ENCODE measurements at places on chromosomes 6 and 20.

DNA sequence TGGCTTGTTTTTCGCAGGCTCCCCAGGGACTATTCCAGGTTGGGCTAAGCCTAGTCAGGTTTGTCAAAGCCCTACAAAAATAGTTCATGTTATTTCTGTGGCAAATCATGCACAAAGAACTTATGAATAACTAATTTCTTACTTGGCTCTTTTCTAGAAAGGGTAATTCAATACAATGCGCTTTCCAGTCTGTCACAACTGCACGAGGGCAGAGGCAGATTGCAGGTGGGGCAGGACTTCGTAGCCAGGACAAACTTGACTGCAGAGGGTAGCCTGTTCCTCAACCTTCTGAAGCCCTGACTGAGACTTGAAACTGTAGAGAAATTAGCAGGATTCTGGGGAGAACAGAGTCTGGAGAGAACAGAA is 253.5 kb downstream of the QKI start:
- DNase-seq: no peak

GRCh38 chr6:146895772-146896061 is 296.9 kb downstream of the ADGB start:
- DNase-seq: no peak

GRCh38 chr6:117174835-117175360 is 90.5 kb upstream of the VGLL2 start:
- DNase-seq: no peak

GRCh38 chr20:58894652-58895447 is 42.3 kb downstream of the GNAS start:
- DNase-seq: no peak

DNA sequence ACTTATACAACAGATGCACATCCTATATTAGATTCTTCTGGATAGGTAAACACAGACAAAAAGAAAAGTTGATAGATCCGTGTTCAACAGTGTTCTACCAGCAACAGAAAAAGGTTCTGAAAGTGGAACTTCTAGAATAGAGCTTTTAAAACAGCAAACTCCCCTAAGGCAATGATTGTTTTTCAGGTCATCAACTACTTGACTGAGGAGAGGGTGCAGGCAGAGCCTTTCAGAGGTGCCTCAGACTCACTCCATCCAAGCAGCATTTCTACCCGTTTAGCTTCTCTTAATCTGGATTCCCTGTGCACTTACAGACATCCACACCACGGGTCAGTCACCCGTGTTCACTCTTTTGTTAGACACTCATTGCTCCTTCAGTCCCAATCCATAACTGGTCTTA is 28.9 kb downstream of the FYN start:
- DNase-seq: no peak

- peak; percentile 50 for DNase-seq
Measured at GRCh38 chr6:14838133-14838583, 407.7 kb upstream of the JARID2 start.

GRCh38 chr20:478010-478948 is 15.9 kb upstream of the TBC1D20 start:
- no peak for DNase-seq

- DNase-seq: peak; percentile 64
Measured at GRCh38 chr6:132830334-132830751, 16.0 kb downstream of the RPS12 start.

- no peak for DNase-seq
Measured at GRCh38 chr6:26383624-26384417, 913 bp downstream of the BTN2A2 start.

- no peak for DNase-seq
Measured at GRCh38 chr20:1803061-1803931, 91.9 kb upstream of the SIRPA start.

DNA sequence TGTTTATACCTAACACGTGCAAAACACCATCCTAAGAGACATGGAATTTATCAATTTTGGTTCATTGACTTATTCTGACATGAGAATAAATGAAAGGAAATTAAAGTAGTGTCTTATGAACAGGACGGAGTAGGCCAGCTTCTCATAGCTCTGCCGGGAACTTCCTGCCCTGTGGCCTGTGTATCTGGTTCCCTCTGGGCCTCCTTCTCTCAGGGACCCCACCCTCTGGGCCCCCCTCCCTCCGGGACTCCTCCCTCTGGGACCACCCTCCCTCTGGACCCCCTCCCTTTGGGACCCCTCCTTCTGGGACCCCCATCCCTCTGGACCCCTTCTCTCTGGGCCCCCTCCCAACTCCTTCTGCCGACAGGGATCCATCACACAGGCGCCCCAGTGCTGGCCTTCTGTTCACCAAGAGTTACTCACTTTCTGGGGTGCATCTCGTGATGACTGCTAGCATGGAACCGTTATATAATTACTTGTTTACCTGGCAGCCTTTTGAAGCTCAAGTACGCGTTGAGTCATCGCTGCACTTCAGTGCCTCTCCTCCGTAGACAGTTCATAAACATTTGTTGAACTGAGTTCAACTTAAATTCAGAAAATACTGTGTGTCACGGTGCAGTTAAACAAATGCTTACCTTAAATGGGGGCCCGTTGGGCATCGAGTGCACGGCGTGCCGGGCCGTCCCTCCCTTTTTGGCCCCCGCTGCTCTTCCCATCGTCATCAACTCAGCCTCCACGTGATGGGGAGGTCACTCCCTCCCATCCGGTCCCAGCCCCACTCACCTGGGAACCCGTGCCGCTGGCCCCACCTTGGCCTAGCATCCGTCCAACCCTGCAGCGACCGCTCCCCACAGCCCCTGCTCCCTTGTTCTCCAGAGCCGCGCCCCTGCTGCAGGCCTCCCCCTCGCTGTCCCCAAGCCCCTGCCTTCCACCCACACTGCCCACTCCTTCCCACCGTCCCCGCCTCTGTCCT is 8.1 kb downstream of the CCR6 start:
- no peak for DNase-seq

GRCh38 chr20:3714092-3714491 is 1.7 kb upstream of the SIGLEC1 start:
- DNase-seq: no peak

DNA sequence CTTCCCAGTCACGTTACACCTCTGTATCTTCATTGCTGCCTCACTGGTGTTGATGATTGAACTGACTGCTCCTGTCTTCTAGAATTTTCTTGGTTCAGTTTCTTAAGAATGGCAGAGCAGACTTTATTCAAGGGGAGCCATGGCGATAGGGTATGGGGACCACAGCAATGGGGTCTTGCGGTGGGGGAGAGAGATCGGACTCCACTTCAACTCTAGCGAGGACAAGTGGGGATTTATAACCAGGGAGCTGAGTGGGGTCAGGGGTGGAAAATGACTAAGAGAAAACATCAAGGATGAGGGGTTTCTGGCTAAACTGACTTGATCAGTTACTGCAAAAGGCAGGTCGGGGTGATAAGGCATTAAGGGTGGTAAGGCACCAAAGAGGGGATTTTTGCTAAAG is 156.4 kb downstream of the CD83 start:
- DNase-seq: no peak

GRCh38 chr6:110618591-110619267 is 142.3 kb upstream of the SLC22A16 start:
- peak; percentile 25 for DNase-seq

DNA sequence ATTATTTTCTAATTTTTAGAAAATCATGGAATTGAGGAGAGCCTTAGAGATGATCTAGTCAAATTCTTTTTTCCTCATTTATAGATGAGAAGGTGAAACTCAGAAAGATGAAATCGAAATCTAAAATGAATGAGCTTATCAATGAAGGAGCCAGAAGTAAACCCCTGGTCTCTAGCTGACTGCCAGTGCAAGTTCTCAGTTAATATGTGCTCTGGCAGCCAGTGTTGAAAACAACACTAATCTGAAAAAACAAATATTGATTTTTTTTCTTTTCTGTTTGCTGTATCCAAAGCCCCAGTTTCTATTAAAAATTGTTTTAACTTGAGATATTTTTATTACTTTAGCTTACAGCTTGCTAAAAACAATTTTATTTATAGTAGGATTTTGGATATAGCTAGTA is 21.5 kb upstream of the PBOV1 start:
- no peak for DNase-seq

GRCh38 chr6:154039231-154039842 is at the start of gene OPRM1:
OPRM1 (plus strand) TSS chr6:154039240; CDS start chr6:154039545, 305 bp downstream.
- no peak for DNase-seq

GRCh38 chr6:135254471-135254870 is 73.4 kb downstream of the MYB start:
- DNase-seq: no peak

- DNase-seq: no peak
Measured at GRCh38 chr6:169411722-169412121, 158.1 kb upstream of the THBS2 start.

DNA sequence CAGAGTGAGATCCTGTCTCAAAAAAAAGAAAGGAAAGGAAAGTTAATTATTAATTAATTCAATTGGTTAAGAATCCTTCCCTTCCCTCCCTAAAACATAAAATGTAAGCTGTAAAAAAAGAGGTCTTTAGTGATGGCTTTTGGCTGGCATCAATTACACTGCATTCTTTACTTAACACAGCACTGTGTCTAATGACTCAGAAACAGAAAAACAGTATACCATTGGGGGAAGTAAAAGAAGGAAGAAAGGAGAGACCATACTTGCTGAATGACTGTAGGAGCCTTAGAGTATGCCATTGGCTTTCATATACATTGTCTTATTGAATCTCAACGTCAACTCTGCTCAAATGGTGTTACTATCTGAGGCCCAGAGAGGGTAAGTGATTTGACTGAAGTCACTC is 18.3 kb upstream of the CITED2 start:
- no peak for DNase-seq

DNA sequence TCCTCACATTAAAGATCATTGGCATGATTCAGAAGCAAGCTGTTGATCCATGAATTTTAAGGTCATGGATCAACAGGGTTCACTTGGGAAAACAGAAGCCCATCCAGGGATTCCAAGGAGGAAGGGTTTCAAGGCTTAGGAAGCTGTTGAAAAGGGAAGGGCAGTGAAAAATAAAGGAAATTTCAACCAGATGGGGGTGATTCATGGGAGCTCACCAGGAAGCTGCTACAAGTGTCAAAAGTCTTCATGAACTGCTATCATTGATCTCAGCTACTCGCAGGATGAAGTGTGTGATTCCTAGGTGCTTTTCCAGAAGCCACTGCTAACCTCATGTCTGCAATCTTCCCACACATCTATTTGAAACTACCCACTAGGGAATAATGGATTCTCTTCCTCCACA is 26.2 kb downstream of the ADTRP start:
- no peak for DNase-seq

GRCh38 chr6:1364791-1365190 is 24.6 kb upstream of the FOXF2 start:
- DNase-seq: no peak

GRCh38 chr6:167925026-167925425 is 72.4 kb upstream of the KIF25 start:
- DNase-seq: no peak

DNA sequence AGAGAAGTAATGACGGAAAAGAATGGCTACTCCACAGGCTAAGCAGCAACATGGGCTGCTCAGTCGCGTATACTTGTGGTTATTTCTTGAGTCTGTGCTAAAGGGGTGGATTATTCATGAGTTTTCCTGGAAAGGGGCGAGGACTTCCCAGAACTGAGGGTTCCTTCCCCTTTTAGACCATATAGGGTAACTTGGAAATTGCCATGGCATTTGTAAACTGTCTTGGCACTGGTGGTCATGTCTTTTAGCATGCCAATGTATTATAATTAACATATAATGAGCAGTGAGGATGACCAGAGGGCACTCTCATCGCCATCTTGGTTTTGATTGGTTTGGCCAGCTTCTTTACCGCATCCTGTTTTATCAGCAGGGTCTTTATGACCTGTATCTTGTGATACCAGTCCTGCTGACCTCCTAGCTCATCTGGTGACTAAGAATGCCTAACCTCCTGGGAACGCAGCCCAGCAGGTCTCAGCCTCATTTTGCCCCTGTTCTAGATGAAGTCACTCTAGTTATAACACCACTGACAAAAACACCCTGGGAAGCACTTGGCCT is 11.4 kb downstream of the LBP start:
- no peak for DNase-seq

All from urinary bladder (tissue), 4 donors.